ENCODE measurements at places on chromosomes 2 and 18. TPM values are rescaled to one million over a fixed set of nuclear protein-coding genes. Genes with fewer than 3 reads are reported as not detected.

DNA sequence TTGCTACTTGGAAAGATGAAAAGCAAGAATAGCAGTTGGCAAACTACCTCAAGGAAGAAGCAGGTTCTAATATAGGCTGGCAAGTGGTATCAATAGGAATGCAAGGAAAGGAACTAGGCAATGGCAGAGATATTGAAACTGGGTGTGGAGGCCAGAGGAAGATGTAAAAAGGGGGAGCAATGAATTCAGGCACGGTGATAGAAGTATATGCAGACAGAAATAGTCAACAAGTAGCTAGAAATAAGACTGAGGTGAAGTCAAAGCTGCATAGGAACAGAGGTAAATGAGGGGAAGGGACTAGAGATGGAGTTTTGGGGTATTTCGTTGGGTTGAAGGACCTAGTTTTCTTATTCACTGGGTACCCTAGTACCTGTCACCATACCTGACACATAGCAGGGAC lies 4.1 kb downstream of the PCBP1 start:
- DNase-seq, result no peak

- no peak for DNase-seq
These were observed 48.8 kb downstream of the C2orf42 start for GRCh38 chr2:70141902-70142589.

DNA sequence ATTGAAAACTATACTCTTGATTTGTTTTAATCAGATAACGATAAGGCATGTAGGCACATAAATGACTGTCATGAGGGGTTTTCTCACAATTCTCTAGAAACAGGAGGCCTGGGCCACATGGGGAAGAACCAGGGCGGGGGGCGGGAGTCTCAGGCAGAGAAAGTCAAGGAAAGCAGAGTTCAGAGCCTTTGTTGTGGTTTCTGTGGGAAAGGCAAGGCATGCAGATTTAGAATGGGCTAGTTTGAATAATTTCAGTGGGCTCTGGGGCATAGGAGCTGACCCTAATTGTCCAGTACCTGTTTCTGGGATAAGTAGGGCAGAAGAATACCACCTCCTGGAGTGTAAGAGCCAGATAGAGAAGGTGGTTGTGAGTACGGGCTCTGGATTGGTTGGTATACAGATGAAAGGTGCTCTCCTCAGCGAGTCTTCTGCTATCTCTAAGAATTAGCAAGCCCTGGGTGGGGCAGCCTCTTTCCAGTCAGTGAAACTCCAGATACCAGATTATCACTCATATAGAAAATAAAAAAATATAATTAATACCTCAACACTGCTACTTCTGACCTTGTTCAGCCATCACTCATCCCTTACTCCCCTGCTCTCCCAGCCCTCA lies 41.5 kb upstream of the CYRIA start:
- DNase-seq, result no peak

GRCh38 chr2:53438100-53438499 lies 329.5 kb upstream of the CHAC2 start:
- DNase-seq, result no peak

DNA sequence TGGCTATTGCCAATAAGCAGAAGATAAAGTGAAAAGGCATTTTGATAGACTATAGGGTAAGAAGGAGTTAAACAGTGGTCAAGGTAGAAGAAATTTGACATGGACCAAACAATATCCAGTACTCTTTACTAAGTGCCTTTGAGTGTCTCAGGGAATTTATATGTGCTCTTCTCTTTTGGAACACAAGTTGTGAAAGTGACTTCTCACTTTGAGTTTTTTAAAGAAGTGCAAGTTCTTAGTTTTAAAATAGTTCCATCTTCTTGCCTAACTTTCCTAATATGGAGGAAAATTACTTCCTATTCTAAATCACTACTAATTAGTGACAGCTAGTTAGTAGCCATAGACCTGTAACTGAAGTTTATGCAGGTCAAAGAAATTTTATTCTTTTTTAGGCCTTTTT lies 63.4 kb downstream of the AFTPH start:
- no peak for DNase-seq

GRCh38 chr18:13362607-13363006 lies 144.0 kb downstream of the LDLRAD4 start:
- DNase-seq, result no peak

GRCh38 chr2:240818293-240819125 lies 1.5 kb downstream of the KIF1A start:
- DNase-seq, result peak; percentile 72

OSR1 gene
- total RNA-seq, result 24.8 TPM

- no peak for DNase-seq
These were observed 102.9 kb upstream of the TGFA start for GRCh38 chr2:70656421-70657010.

TTL gene
- 60.5 TPM for total RNA-seq

- no peak for DNase-seq
These were observed 56.6 kb downstream of the AGPS start for GRCh38 chr2:177449159-177449558.

FAHD2B gene
- total RNA-seq, result 21.6 TPM

C2orf80 gene
- total RNA-seq, result 15.7 TPM

LRATD1 gene
- total RNA-seq, result 29.4 TPM

INHBB gene
- total RNA-seq, result 2.0 TPM

DNA sequence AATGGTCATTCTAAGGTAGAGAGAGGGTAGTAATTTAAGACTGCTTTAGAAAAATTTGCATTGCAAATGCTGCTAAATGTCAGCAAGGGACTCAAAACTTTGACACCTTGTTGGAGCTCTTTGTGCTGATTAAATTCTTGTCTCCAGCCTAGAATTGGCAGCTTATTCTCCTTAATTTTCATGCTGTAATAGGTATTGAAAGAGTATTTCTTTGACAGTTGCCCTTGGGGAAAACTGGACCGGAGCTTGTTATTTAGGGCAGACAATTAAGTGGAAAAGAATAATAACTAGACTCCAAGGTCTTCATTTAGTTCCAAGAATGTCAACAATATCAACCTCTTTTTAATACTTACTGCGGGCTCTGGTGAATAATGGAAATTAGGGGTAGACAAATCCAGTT lies 264.0 kb downstream of the TPGS2 start:
- peak; percentile 57 for DNase-seq

- DNase-seq, result peak; percentile 54
These were observed 315.9 kb upstream of the THUMPD2 start for GRCh38 chr2:40095000-40095399.

- DNase-seq, result no peak
These were observed 58.3 kb upstream of the PNPT1 start for GRCh38 chr2:55751966-55752365.

GPAT2 gene
- 0.79 TPM for total RNA-seq

DNA sequence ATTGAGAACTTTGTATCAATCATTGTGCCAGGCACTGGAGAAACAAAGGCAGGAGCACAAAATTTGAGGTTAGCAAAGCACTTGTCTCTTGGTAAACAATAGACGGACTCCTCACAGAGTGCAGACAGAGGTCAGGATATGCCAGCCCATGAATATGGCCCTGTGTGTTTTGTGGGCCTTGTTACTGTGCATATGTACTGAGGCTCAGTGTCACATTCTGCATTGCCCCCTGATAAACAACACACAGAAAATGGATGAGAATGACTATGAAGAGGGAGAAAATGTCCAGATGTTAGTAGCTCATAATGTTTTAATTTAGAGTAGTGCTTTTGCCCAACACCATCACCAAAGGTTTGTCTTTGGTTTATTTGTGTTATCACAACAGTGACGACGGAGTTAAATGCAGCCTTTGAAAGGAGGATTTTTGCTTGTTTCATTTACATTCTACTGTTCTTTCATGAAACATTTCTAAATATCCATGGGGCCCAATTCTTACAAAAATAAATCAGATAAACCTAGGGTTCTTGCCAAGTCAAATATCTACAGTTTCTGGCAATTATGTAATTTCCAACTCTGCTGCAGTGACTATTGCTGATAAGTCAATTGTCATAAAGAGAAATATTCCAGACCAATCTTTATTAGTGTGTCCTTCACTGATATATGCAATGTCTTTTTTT lies 14.6 kb upstream of the NT5C1B start:
- no peak for DNase-seq

DNA sequence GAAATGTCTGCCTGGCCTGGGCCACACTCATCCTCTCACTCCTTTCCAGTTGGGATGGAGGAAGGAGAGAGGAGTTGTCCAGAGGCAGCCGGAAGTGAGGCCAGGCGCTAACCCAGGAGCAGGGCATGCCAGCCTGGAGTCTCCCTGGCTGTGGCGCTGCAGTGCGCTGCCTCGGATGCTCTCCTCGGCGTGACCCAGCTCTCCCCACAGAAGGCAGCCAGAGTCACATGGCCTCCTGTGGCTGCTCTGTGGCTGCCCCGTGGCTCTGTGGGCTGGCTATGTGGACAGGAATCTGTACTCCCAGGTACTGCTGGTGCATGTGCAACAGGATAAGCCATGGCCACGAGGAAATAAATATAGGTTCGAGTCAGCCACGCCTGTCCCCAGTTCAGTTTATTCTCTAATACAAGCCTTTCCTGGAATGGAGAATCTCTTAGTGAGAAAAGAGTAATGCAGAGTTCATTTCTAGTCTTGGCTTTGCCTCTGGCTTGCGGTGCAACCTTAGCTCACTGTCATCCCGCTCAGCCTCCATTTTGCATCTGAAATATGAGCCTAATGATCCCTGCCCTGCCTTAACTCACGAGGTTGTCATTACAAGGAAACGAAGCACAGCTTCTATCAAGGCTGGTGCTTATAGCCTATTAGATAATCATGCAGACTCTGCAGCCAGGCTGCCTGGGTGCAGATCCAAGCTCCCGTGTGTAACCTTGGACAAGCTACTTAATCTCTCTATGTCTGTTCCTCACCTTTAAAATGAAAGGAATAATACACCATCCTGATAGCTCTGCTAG lies 106.3 kb downstream of the ANTXR1 start:
- DNase-seq, result no peak

DNA sequence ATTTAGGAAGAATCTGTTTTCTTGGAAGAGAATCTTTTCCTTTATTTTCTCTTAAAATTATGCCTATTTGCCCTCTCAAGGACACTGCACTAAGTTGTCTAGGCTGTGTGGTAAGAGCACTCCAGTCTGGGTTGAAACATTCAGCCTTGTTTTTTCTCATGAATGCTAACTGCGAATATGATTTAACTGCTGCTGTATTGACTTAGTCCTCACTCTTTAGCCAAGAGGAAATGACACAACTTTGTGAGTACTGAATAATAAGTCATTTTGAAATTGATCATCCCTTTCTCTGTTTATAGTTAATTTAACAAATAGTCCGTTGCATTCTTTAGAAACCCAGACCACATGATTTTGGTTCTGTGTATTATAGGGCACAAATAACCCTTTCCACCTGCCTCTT lies 4.5 kb upstream of the RND3 start:
- no peak for DNase-seq

DNA sequence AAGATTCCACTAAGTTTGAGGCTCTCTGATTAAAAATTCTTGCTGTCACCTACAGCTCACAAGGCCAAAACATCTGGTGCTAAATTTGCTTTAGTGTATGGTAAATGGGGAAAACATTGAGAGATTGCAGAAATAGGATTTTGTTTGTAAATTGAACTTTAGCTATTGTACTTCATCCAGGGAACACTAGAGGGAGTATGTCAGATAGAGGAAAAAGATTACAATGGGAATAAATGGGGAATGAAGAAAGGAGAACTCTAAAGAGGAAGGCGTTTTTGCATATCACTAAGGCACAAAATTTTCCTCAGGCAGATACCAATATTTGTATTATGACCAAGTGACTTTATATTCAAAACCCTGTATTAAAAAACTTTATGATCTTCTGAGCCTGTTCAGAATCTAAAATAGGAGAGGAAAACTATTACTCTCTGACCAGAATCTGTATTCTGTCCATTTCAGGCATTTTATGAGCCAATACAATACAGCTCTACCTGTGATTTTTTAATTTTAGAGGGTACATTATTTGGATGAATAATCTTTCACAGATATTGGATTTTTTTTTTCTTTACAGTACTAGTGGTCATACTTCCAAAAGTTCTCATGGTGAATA lies 52.3 kb upstream of the ITGB6 start:
- DNase-seq, result no peak

All from spinal cord (tissue), 10 donors.